Endodermal cell (in vitro differentiated cells): ENCODE measurements at places on chromosomes 6 and 20. TPM values are rescaled to one million over a fixed set of nuclear protein-coding genes. Genes with fewer than 3 reads are reported as not detected.

DNA sequence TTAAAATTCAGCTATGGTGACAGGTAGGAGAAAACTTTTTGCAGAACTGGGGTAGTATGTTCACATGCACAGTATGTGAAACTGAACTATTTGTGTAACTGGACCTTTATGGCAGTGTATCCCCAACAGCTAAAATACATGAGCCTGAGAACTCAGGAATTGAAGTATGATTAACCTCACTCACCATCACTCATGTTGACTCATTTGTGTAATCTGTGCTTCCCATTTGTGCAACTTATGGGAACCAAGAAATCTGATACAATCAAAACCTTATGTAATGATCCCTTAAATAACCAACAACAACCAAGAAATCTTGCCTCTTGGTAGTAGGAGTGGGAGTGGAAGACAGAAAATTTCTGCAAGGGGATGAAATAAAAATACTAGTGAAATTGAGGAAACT lies 674.9 kb downstream of the HDGFL1 start:
- no peaks in the 10 kb centered on the region for H3K36me3 ChIP-seq
- no peaks in the 10 kb centered on the region for H3K27me3 ChIP-seq
- H3K4me3 ChIP-seq: no peak overlapping the region
- H3K4me1 ChIP-seq: no peaks in the 10 kb centered on the region

DNA sequence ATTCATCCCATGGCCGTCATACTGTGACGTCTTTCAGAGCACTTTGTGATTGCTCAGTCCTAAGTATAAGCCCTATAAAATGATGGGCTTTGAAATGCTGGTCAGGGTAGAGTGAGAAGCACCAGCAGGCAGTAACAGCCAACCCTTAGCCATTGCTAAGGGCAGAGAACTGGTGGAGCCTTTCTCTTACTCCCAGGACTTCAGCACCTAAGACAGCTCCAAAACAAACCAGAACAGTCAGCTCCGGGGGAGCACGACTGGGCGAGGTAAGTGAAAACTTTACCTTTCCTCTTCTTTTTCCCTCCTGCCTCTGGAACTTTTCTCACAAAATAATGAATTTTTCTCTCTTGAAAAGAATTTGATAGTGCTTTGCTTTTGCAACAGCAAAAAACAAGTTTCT lies at the start of gene VIP:
VIP (plus strand) TSS at position 104 of the 400 bp plus-strand sequence. CDS start 1,381 bp downstream, outside the sequence.
- no peak within 1 kb of the TSS for H3K4me3 ChIP-seq
- no peaks in the 10 kb centered on the region for H3K27me3 ChIP-seq
- peak; percentile 84 for DNase-seq
- H3K27ac ChIP-seq: no peak within 1 kb of the TSS

GRCh38 chr6:131876545-131876944 lies 68.7 kb downstream of the ENPP1 start:
- peaks cover 28% of the 10 kb centered on the region for H3K36me3 ChIP-seq
- H3K4me3 ChIP-seq: no peak overlapping the region
- no peaks in the 10 kb centered on the region for H3K4me1 ChIP-seq

GRCh38 chr6:106279179-106279578 lies 46.4 kb downstream of the ATG5 start:
- H3K4me3 ChIP-seq: no peak overlapping the region
- H3K27ac ChIP-seq: no peak overlapping the region
- DNase-seq: no peak
- no peaks in the 10 kb centered on the region for H3K27me3 ChIP-seq
- H3K36me3 ChIP-seq: peaks cover 17% of the 10 kb centered on the region

DNA sequence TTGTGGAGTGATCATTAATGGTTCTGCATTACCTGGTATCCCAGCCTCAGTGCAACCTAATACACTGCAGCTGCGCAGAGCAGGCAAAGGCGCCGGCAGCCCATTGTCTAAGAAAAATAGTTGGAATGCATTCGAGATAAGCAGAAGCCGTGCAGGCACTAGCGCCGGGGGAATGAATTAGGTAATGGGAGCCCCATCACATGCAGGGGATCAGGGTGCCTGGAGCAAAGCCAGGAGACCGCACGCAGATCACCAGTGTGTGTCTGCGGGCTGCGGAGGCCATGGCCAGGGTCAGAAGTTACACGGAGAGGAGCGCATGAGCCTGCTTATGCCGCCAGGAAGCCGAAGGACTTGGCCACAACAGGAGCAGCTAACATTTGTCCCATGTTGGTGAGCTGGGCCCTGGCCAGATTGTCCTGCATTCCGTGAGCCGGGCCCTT lies 156.8 kb downstream of the DLL1 start:
- DNase-seq: peak; percentile 21
- no peak overlapping the region for H3K4me3 ChIP-seq
- no peaks in the 10 kb centered on the region for H3K36me3 ChIP-seq

DNA sequence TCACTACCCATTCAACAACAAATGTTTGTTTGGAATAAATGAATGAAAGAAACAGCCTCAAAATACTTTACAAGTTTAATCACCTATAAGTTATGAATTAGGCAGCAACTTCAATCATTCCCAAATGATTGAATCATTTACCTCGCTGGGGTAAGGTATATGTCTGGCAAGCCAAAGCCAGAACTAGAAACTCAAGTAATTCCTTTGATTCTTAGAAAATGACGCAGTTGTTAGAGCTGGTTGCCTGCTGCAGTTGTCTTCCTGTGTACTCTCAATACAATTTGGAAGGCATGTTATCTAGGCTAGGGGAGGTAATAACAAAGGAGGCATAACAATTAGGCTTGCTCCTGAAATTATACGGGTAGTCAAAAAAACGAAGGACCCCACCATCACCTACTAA lies 160.6 kb downstream of the ATXN1 start:
- H3K27me3 ChIP-seq: no peaks in the 10 kb centered on the region
- no peak overlapping the region for H3K4me3 ChIP-seq
- no peaks in the 10 kb centered on the region for H3K4me1 ChIP-seq
- no peaks in the 10 kb centered on the region for H3K36me3 ChIP-seq
- no peak for DNase-seq

GRCh38 chr20:44027343-44028002 lies 112.8 kb downstream of the TOX2 start:
- H3K27ac ChIP-seq: no peak overlapping the region
- H3K4me1 ChIP-seq: peaks cover 13% of the 10 kb centered on the region
- no peaks in the 10 kb centered on the region for H3K36me3 ChIP-seq
- no peak for DNase-seq
- no peak overlapping the region for H3K4me3 ChIP-seq
- H3K27me3 ChIP-seq: no peaks in the 10 kb centered on the region

GRCh38 chr6:39576556-39577303 lies 148.5 kb downstream of the KIF6 start:
- no peak overlapping the region for H3K4me3 ChIP-seq
- no peak overlapping the region for H3K27ac ChIP-seq
- H3K27me3 ChIP-seq: no peaks in the 10 kb centered on the region
- no peaks in the 10 kb centered on the region for H3K36me3 ChIP-seq
- H3K4me1 ChIP-seq: no peaks in the 10 kb centered on the region

GRCh38 chr6:139636391-139636790 lies 261.9 kb upstream of the CITED2 start:
- no peak overlapping the region for H3K4me3 ChIP-seq
- no peaks in the 10 kb centered on the region for H3K36me3 ChIP-seq
- peaks cover 8% of the 10 kb centered on the region for H3K4me1 ChIP-seq
- no peak overlapping the region for H3K27ac ChIP-seq
- DNase-seq: no peak

The MAD2L1BP gene
- 26.7 to 41.5 TPM (median 35.4 TPM) in 3 replicates for total RNA-seq

The PGC gene
- not detected in 2 replicates for total RNA-seq

The EPB41L1 gene
- 32.2 and 32.3 TPM in 2 replicates for total RNA-seq

The KCNK5 gene
- 24.0 and 29.8 TPM in 2 replicates for total RNA-seq

The KHDC1L gene
- not detected in 3 replicates for total RNA-seq

The RAET1G gene
- not detected in 2 replicates for total RNA-seq
